ENCODE measurements at places on chromosomes 4 and X.

GRCh38 chrX:6432226-6432625 lies 102.7 kb downstream of the VCX3A start:
- H3K4me1 ChIP-seq = no peaks in the 10 kb centered on the region
- H3K4me3 ChIP-seq = no peak overlapping the region
- H3K27ac ChIP-seq = no peak overlapping the region
- DNase-seq = no peak
- no peaks in the 10 kb centered on the region for H3K36me3 ChIP-seq
- H3K27me3 ChIP-seq = no peaks in the 10 kb centered on the region

DNA sequence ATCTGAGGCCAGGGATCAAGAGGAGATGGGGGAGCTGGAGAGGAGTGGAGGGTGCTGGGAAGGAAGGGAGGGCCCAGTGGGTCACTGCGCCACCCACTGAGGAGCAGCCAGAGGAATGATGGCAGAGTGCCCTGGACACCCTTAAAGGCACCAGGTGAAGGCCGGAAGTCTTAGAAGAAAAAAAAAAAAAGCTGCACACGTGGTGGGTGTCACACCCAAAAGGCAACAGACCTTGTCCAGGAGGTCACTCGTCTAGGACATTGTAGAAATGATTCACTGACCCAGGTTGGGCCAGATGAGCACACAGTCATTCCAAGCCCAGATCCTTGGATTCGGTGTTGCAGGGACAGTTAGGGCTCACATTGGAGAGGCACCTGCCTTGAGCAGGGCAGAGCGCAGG lies 93.5 kb upstream of the TRIM2 start:
- DNase-seq = peak; percentile 62
- H3K4me1 ChIP-seq = peaks cover 9% of the 10 kb centered on the region
- H3K36me3 ChIP-seq = no peaks in the 10 kb centered on the region
- no peak overlapping the region for H3K4me3 ChIP-seq

DNA sequence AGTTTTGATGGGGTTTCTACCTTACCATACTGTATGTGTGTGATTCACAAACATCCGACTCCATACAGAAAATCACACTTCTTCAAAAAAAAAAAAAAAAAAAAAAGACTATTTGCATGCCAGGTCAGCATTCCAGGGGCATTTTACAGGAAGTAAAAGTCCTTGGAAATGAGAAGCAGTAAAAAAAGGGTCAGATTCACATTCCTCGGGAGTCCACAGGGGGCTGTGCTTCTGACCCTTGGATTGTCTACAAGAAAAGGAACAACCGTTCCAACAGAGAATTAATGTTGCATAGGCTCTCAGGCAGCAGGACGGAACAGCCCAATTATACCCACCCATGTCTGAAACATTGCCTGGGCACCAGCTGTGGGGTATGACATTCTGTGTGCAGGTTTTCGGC lies 290.3 kb downstream of the LDB2 start:
- no peak overlapping the region for H3K27ac ChIP-seq
- no peak overlapping the region for H3K4me3 ChIP-seq
- no peaks in the 10 kb centered on the region for H3K27me3 ChIP-seq
- H3K36me3 ChIP-seq = no peaks in the 10 kb centered on the region

GRCh38 chr4:7893539-7893938 lies 46.1 kb downstream of the AFAP1 start:
- no peak overlapping the region for H3K27ac ChIP-seq
- H3K27me3 ChIP-seq = no peaks in the 10 kb centered on the region
- no peak for DNase-seq
- H3K4me1 ChIP-seq = peaks cover 30% of the 10 kb centered on the region
- H3K36me3 ChIP-seq = no peaks in the 10 kb centered on the region
- H3K4me3 ChIP-seq = no peak overlapping the region

DNA sequence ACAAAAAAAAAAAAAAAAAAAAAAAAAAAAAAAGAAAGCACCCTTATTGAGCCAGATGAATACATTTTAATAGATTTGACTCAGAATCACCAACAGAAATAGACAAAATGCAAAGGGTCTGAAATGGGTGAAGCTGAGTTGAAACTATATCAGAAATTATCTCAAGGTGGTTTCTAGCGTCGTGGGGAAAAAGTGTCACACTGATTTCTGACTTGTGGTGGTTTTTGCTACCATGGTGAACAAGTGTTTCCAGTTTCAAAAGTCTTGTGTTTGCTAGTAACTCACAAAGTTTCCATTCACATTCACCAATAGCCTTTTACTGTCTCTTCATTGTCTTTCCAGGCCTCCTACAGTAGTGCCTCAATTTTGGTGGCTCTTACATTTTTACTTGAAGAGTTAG lies 135.5 kb downstream of the ARHGAP24 start:
- H3K27ac ChIP-seq = no peak overlapping the region
- no peaks in the 10 kb centered on the region for H3K27me3 ChIP-seq
- no peak for DNase-seq
- H3K4me3 ChIP-seq = no peak overlapping the region
- H3K4me1 ChIP-seq = no peaks in the 10 kb centered on the region

GRCh38 chr4:46954643-46955042 lies 38.7 kb downstream of the GABRA4 start:
- H3K36me3 ChIP-seq = no peaks in the 10 kb centered on the region
- no peak overlapping the region for H3K27ac ChIP-seq
- no peak overlapping the region for H3K4me3 ChIP-seq
- H3K27me3 ChIP-seq = no peaks in the 10 kb centered on the region
- DNase-seq = no peak
- no peaks in the 10 kb centered on the region for H3K4me1 ChIP-seq

GRCh38 chr4:1194010-1194900 lies 21.9 kb upstream of the SPON2 start:
- peak; percentile 72 for DNase-seq
- H3K27ac ChIP-seq = peak overlapping the region; percentile 98
- no peaks in the 10 kb centered on the region for H3K27me3 ChIP-seq
- H3K4me3 ChIP-seq = peak overlapping the region; percentile 35

DNA sequence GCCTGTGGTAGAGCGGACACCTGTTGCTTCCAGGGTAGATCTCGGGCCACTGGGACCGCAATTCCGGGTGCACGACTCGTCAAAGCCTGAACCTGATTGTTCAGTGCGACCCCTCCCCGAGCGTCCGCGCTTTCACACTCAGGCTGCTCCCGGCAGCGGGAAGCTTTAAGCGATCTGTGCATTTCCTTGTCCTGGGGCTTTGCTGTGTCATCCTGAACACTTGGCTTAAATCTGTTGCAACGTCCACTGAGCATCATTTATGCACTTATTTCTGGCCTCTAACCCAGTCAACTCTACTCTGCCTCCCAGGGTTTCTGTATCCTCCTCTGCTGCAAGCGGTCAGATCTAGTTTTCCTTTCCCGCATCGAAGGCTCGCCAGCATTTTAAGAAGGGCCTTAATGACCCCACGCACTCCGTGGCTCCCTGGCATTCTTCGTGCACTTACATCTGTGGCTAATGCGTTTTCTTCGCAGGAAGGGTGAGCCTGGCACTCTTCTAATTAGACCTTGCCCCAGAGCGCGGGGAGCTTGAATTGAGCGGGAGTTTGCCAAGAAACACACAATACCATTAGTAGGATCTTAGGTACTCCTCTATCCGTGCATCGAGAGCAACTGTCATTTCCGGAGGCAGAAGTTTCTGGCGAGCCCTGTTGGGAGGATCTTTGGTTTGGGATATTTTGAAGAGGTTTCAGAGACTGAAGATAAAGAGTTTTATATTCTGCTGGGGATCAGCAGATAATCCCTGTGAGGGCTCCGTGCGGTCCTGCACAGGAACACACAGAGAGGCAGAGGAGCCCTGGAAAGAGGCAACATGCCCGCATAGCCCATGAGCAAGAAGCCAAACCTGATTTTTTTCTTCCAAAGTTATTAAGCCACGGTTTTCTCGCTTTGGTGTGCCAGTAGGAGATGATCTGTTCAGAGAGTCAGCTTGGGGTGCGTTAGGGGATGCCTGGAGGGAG lies 654 bp upstream of the DDIT4L start:
- peak overlapping the region; percentile 67 for H3K27ac ChIP-seq
- H3K4me1 ChIP-seq = peaks cover 32% of the 10 kb centered on the region
- H3K27me3 ChIP-seq = no peaks in the 10 kb centered on the region
- no peak for DNase-seq
- peak overlapping the region; percentile 65 for H3K4me3 ChIP-seq
- no peaks in the 10 kb centered on the region for H3K36me3 ChIP-seq

GRCh38 chrX:79161655-79162054 lies 17.2 kb downstream of the GPR174 start:
- no peaks in the 10 kb centered on the region for H3K27me3 ChIP-seq
- no peak for DNase-seq
- H3K36me3 ChIP-seq = no peaks in the 10 kb centered on the region

DNA sequence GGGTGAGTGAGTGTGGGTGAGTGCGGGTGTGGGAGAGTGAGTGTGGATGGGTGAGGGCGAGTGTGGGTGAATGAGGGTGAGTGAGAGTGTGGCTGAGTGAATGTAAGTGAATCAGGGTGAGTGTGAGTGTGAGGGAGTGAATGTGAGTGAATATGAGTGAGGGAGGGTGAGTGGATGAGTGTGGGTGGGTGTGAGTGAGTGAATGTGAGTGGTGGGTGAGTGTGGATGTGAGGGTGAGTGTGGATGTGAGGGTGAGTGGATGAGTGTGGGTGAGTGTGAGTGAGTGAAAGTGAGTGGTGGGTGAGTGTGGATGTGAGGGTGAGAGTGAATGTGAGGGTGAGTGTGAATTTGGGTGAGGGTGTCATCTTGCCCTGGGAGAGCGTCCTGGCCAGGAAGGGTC lies 67.5 kb downstream of the TRIML1 start:
- no peak overlapping the region for H3K27ac ChIP-seq
- H3K4me1 ChIP-seq = no peaks in the 10 kb centered on the region
- no peaks in the 10 kb centered on the region for H3K27me3 ChIP-seq
- no peak for DNase-seq

GRCh38 chr4:43816116-43816515 lies 632.5 kb downstream of the KCTD8 start:
- H3K4me3 ChIP-seq = no peak overlapping the region
- H3K4me1 ChIP-seq = no peaks in the 10 kb centered on the region
- no peak for DNase-seq
- no peaks in the 10 kb centered on the region for H3K27me3 ChIP-seq

- H3K4me3 ChIP-seq = no peak overlapping the region
- no peaks in the 10 kb centered on the region for H3K4me1 ChIP-seq
- no peak for DNase-seq
- no peaks in the 10 kb centered on the region for H3K27me3 ChIP-seq
- no peak overlapping the region for H3K27ac ChIP-seq
Measured at GRCh38 chr4:24736066-24736465, 59.3 kb upstream of the SOD3 start.

GRCh38 chrX:115952417-115953092 lies 218.0 kb upstream of the AGTR2 start:
- no peak overlapping the region for H3K27ac ChIP-seq
- H3K36me3 ChIP-seq = no peaks in the 10 kb centered on the region
- DNase-seq = no peak
- H3K4me1 ChIP-seq = no peaks in the 10 kb centered on the region
- H3K27me3 ChIP-seq = no peaks in the 10 kb centered on the region

GRCh38 chr4:109998867-109999584 lies 86.3 kb downstream of the EGF start:
- no peak overlapping the region for H3K27ac ChIP-seq
- H3K27me3 ChIP-seq = no peaks in the 10 kb centered on the region
- H3K36me3 ChIP-seq = no peaks in the 10 kb centered on the region
- no peak overlapping the region for H3K4me3 ChIP-seq

- H3K27ac ChIP-seq = no peak overlapping the region
- H3K36me3 ChIP-seq = no peaks in the 10 kb centered on the region
- no peak for DNase-seq
- no peak overlapping the region for H3K4me3 ChIP-seq
Measured at GRCh38 chr4:139857021-139857420, 191.4 kb downstream of the MGST2 start.

DNA sequence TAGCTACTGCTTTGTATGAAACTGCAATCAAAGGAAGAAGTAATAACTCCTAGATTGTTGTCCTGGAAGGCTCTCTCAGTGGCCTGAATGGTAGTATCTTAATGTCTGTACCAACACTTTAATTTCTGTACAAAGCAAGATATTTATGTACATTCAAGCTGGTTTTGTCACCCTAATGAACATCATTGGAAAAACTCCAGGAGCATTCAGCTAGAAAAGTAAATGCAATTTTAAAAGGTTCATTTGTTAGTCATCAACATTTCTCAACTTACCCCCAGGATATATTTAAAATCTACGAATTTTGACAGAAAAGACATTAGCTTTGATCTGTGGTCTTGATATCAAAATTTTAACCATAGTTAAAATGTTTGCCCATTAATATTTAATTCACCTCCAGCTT lies 80.0 kb upstream of the FGF13 start:
- DNase-seq = no peak
- no peaks in the 10 kb centered on the region for H3K36me3 ChIP-seq
- no peak overlapping the region for H3K27ac ChIP-seq
- H3K4me3 ChIP-seq = no peak overlapping the region

DNA sequence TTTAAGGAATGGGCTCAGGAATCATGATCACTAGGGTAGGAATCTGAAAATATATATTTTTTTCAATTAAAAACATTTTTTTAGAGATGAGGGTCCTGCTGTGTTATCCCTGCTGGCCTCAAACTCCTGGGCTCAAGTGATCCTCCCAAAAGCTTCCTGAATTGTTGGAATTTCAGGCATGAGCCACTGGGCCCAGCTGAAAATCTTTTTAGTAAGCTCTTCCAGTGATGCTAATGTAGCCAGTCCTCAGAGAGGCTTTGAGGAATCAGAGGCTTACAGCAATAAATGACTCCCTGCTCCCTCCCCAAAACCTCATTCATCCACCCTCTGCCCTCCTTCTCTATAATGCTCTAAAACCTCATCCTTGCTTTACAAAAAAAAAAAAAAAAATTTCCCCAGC lies 129.5 kb downstream of the ZIC3 start:
- no peak overlapping the region for H3K27ac ChIP-seq
- no peak overlapping the region for H3K4me3 ChIP-seq
- H3K4me1 ChIP-seq = no peaks in the 10 kb centered on the region
- no peaks in the 10 kb centered on the region for H3K27me3 ChIP-seq
- no peaks in the 10 kb centered on the region for H3K36me3 ChIP-seq

DNA sequence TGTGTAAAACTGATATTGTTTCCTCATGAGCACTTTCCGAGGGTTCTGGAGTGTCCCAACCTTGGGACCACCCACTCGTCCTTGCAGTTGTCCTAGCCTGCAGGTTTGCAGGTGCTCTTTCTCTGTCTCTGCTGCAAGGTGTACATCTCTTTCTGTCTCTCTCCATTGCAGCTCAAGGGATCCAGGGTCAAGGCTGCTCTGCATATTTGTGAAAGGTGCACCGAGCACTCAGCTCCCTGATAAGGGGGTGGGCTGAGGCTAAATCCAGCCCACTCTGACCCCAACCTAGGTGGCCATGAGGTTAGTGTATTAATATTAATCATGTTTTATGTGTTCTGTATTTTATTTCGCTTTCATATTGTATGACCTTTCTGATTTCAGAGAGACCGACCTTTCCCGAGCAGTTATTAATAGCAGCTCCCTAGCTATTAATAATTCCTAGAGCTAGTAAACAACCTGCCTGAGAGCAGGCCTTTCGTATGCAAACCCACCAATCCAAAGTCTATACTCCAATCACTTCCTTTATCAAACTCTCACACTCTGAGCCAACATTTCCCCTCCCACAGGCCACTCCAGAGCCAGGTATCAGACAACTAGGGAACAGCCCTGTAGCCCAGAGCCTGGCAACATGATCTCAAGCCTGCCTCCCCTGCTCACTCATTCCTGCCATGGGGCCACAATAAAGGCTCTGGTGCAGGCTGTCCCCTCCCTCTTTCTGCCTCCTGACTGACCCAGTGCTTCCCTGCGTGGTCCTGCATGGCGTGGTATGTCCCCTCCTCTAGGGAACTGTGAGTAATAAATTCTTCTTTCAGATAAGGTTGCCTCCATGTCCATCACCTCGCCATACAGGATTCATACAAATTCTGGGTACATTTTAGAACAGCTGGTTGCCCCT lies 73.9 kb downstream of the SLC2A9 start:
- no peak overlapping the region for H3K27ac ChIP-seq
- no peaks in the 10 kb centered on the region for H3K4me1 ChIP-seq
- peak; percentile 49 for DNase-seq
- H3K27me3 ChIP-seq = no peaks in the 10 kb centered on the region
- H3K36me3 ChIP-seq = no peaks in the 10 kb centered on the region

GRCh38 chr4:52198294-52198693 lies 147.2 kb downstream of the SPATA18 start:
- no peak overlapping the region for H3K27ac ChIP-seq
- H3K4me1 ChIP-seq = no peaks in the 10 kb centered on the region

All from vagina (tissue), 2 donors.